ENCODE measurements at places on chromosomes 3 and 15. TPM values are rescaled to one million over a fixed set of nuclear protein-coding genes. Genes with fewer than 3 reads are reported as not detected.

The GRK7 gene
- under 0.01 TPM for total RNA-seq

The COL7A1 gene
- total RNA-seq: 46.3 TPM

The STAB1 gene
- 0.62 TPM for total RNA-seq

The CHRNB4 gene
- total RNA-seq: not detected

The ANKRD34C gene
- total RNA-seq: not detected

The PLA2G4F gene
- total RNA-seq: 0.12 TPM

The GOLGA8M gene
- total RNA-seq: 2.5 TPM

The TMEM207 gene
- not detected for total RNA-seq

The EEFSEC gene
- total RNA-seq: 6.3 TPM

The RPP14 gene
- total RNA-seq: 18.0 TPM

The PARP14 gene
- total RNA-seq: 63.9 TPM

The MESP1 gene
- 1.1 TPM for total RNA-seq

The PIERCE2 gene
- total RNA-seq: 1.6 TPM

The IQCF6 gene
- total RNA-seq: not detected

The CAMKV gene
- total RNA-seq: not detected

The TTC21A gene
- 3.6 TPM for total RNA-seq

The NR1I2 gene
- not detected for total RNA-seq

The ARMC8 gene
- 57.9 TPM for total RNA-seq

The DUOX2 gene
- total RNA-seq: not detected

The PPP2R3A gene
- 14.9 TPM for total RNA-seq

The GREM1 gene
- 684 TPM for total RNA-seq

The RHCG gene
- not detected for total RNA-seq

The MAP6D1 gene
- total RNA-seq: 2.5 TPM

The SPRED1 gene
- total RNA-seq: 56.8 TPM

The DISP2 gene
- under 0.01 TPM for total RNA-seq

The KIF7 gene
- total RNA-seq: 18.0 TPM

The TGM4 gene
- total RNA-seq: not detected

The C3orf85 gene
- not detected for total RNA-seq

The TYRO3 gene
- 14.4 TPM for total RNA-seq
